MV-4-11 (cell line): ENCODE measurements at places on chromosomes 11 and 22.

DNA sequence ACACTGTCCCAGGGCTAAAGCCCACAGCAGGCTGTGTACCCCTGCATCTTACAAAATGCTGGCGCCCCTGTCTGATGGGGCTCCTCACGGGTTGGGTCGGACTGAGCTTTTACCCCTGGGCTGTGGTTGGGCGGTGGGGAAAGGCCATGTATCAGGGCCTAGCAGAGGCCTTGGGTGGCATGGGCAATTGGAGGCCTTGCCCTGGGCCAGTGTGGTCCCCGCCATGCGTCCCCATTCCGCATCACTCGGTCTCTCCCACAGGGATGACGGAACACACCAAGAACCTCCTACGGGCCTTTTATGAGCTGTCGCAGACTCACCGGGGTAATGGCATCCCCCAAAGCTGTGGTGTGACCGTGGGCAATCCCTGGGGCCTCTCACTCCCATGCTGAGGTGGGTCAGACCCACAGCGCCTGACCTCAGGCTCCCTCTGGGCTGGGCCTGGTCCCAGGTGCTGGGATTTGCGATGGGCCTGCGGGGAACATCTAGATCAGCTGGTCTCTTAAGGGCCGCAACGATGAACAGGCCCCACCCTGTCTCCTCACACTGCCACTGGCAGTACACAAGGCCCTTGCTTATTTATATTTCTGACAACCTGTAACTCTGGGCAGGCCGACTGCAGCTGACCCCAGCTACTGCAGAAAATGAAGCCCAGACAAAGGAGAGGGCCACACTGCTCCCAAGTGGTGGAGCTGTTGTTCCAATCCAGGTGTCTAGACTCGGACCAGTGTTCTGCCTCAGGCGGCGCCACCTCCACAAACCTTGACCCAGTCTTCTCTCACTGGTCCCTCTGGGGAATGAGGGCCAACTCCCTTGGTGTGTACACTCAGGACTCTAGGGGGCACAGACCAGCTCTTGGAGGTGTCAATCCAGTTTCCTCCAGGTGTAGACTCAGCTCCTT lies 12.3 kb downstream of the SLC16A8 start:
- no peak for DNase-seq

- DNase-seq: no peak
Observed at GRCh38 chr22:49328630-49329405, 498.9 kb downstream of the BRD1 start.

DNA sequence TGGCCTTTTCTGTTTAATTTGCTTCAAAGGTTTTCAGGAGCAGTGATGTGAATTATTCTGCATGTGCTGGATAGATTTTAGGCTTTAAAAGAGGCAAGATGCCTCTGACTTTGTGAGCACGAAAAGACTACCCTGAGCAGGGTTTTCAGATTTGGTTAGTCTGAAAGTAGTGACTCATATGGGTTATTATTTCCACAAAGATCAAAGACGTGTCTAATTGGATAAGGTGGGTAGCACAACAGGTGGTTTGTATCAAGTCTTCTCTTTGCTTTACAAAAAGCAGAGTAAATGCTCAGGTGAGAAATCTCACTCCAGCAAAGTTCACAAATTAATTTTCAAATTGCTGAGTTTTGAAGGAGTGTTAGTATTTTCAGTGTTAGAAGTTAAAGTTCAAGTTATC lies 37.6 kb upstream of the DBX1 start:
- no peak for DNase-seq

- peak; percentile 72 for DNase-seq
Observed at GRCh38 chr11:102495161-102496042, 35.1 kb downstream of the MMP7 start.

GRCh38 chr22:48718818-48719500 lies 1108.7 kb downstream of the BRD1 start:
- no peak for DNase-seq

DNA sequence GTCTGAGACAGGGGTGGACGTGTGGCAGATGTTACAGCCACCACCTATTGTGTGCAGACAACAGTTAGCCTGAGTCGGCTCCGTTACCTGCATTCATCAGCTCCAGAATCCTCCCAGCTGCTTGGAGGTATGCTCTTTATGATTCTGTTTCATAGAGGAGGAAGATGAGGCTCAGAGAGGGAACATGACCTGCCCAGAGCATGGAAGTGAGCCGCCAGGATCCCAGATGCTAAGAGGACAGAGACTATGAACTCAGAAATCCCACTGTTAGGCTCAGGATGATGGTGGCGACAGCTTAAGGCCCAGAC lies 1.5 kb downstream of the EMID1 start:
- DNase-seq: no peak

- no peak for DNase-seq
Observed at GRCh38 chr11:112543390-112543789, 282.7 kb upstream of the PLET1 start.

DNA sequence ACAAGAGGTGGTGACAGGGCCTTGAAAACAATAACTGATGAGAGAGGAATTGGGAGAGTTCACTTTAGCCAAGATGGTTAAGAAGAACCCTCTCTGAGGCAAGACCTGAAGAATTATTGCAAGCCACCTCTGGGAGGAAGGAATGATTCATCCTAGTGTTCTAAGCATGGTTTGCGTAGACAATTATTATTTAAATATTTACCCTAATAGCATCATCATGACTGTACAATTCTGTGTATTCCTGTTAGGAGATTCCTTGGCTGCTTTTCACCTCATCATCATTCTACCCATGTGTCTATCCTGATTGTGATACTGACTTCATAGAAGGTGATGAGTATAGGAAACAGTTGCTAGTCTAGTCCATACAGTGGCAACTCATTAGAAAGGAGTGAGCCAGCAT lies 264.4 kb downstream of the DDX10 start:
- no peak for DNase-seq

DNA sequence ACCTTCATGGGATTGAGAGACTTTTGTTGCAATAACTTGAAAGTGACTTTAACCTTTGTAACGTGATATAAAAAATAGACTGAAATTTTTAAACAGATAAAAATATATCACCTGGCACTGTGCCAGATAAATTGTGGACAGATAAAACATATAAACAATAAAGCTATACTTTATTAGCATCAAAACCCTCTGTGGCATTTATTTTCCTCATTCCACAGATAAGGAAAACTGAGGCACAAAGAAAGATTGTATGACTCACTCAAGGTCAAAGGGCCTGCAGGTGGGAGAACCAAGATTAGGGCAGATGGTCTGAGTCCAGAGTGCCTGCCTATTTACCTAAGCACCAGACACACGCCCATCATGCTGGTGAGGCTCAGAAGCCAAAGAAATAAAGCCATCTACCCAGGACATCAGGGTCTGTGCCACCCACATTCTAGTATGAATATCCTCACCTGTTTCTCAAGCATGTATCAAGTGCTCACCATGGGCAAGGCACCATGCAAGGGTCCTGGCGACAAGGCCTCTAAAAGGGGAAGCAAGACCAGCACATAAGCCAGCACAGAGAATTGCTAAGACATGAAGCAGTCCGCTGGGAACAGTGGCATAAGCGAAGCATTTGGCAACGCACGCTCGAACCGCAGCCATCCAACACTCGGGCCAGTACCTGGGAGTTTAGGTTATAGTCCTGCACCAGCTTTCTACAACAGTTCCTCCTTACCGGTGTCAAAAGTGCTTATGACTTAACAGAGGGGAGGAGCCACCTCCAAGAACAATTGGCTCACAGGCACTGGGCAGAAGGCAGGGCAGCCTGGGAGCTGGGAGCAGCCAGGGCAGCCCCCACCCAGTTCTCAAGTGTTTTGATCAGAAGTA lies 17.6 kb downstream of the MYH9 start:
- DNase-seq: peak; percentile 82

GRCh38 chr11:108580043-108580442 lies 13.5 kb downstream of the EXPH5 start:
- DNase-seq: no peak

- DNase-seq: peak; percentile 62
Observed at GRCh38 chr11:28146123-28146751, 38.0 kb downstream of the METTL15 start.

- DNase-seq: no peak
Observed at GRCh38 chr22:30655532-30655931, 12.1 kb downstream of the DUSP18 start.

DNA sequence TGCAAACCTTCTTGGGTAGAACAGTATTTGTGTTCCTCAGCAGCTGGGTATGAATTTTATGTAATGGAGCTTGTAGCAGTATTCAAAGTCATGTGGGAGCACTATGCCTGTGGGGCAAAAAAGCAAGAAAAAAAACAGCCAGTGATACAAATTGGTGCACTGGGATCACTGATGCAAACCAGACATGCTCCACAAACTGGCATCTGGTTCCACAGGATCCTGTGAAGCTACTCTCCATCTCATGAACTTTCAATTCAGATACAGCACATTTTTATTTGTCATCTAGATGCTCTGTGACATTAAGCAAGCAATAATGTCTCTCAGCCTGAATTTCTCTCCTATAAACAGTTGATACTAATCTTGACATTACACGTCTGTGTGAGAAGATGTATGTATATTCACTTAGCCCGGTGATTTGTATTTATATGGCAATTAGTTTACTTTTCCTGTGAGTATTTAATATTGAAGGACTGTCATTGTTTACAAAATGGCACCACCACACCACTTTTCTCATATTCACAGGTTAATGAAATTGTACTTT lies 208.5 kb upstream of the GRIA4 start:
- no peak for DNase-seq

DNA sequence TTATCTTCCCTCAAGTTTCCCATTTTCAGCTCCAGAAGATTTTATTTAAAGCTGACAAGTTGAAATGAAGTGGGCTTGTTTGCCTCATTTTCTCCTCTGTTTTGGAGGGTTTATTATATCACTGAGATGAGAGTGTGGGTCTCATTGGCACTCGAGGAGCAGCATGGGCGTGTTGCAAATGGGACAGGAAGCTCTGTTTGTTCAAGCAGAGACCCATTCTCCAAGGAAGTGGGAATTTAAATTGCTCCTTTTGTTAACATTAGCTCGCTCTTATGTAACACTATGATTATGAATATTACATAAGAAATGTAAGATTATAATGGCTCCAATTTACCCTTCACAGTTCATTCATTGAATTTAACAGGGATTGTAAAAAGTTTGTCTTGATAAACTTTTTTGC lies 317.7 kb upstream of the CTSC start:
- DNase-seq: no peak

GRCh38 chr22:25051983-25052710 lies 99.6 kb downstream of the KIAA1671 start:
- DNase-seq: no peak

GRCh38 chr11:62546244-62546928 lies at the start of gene AHNAK:
TSS of gene AHNAK (minus strand) at chr11:62546806. CDS start at chr11:62536098, 10,708 bp downstream.
- peak; percentile 46 for DNase-seq

- no peak for DNase-seq
Observed at GRCh38 chr11:43619863-43620505, 60.6 kb upstream of the HSD17B12 start.

DNA sequence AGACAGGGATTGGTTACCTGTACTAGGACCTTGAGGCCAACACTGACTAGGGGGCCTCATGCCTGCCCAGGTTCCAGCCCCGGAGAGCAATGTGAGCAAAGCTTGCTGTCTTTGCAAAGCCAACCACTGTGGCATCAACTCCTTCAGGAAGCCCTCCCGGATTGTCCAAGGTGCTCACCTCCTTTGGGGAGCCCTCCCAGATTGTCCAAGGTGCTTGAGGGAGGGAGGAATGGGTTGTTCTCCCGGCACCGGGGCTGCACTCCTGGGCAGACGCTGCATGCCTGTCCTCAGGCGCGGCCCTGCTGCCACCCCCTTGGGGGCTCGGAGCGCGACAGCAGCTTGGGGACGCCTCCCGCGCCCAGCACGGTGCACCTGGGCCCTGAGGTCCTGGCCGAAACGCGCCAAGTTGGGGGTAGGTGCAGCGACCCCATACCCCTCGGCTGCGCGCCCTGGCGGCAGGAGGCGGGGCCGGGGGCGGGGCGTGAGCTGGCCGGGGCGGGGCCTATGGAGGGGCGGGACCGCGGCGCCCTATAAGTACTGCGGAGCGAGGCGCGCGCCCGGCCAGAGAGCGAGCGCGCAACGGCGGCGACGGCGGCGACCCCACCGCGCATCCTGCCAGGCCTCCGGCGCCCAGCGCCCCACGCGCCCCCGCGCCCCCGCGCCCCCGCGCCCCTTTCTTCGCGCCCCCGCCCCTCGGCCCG lies at the start of gene CD81:
TSS of gene CD81 (plus strand) at position 560 of the 701 bp plus-strand sequence. CDS start 240 bp downstream, outside the sequence.
- DNase-seq: no peak

GRCh38 chr22:43164636-43165035 lies 13.3 kb downstream of the TSPO start:
- no peak for DNase-seq

- DNase-seq: no peak
Observed at GRCh38 chr11:68942095-68942620, 38.5 kb downstream of the IGHMBP2 start.

DNA sequence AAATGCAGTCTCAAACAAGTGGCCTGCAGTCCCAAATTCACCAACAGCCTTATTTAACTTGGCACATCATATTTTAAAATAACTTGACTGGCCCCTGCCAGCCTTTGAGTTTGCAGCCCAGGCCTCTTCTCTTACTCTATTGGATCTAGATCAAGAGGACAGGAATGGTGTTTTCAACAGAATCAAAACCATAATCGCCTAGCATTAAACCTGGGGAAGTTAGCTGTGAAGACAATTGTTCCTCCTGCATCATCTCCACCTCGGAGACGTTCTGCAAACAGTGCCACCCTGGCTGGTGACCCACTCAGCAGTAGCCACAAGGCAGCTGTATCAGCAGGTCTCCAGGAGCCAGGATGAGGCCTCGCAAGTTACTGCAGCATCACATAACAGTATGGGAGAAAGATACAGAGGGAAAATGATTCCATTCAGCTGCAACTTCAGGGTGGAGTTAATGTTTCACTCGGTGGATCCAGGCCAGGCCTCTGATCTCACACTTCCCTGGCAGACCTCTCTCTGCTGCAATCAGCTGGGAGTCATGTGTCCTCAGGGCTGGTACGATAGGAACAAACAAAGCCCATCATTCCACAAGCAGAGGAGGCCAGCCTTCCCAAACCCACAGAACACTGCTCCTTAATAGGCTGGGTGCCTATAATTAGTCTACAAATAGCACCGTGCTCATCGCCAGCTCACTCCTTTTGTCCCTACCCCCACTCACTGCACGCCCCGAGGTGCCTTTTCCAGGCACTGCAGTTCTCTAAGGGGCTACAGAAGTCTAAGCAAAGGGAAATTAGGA lies 18.6 kb upstream of the SCN2B start:
- no peak for DNase-seq

- DNase-seq: no peak
Observed at GRCh38 chr22:22187299-22187698, 57.3 kb upstream of the VPREB1 start.

- DNase-seq: no peak
Observed at GRCh38 chr11:117678658-117679406, 118.2 kb downstream of the DSCAML1 start.

DNA sequence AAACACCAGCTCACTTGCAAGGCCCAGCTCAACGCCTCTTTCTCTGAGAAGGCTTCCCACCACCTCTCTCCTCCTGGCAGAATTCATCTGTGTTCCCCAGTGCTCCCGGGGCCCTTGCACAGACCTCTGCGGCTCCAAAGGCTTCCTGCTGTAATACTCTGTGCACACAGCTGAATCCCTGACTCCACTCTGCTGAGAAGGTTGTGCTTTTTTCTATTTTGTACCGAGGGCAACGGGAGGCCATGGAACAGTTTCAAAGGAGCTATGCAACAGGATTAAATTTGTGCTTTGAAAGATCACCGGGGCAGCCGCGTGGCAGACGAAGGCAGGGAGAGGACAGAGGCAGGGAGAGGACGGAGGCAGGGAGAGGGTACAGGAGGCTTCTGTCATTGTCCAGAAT lies 49.2 kb upstream of the SYT7 start:
- no peak for DNase-seq
